ENCODE measurements at places on chromosomes 2 and 18.

GRCh38 chr2:6008726-6009125 is 316.5 kb downstream of the SOX11 start:
- no peak for DNase-seq

- DNase-seq, result no peak
Observed at GRCh38 chr2:216425008-216425787, 12.9 kb downstream of the SMARCAL1 start.

DNA sequence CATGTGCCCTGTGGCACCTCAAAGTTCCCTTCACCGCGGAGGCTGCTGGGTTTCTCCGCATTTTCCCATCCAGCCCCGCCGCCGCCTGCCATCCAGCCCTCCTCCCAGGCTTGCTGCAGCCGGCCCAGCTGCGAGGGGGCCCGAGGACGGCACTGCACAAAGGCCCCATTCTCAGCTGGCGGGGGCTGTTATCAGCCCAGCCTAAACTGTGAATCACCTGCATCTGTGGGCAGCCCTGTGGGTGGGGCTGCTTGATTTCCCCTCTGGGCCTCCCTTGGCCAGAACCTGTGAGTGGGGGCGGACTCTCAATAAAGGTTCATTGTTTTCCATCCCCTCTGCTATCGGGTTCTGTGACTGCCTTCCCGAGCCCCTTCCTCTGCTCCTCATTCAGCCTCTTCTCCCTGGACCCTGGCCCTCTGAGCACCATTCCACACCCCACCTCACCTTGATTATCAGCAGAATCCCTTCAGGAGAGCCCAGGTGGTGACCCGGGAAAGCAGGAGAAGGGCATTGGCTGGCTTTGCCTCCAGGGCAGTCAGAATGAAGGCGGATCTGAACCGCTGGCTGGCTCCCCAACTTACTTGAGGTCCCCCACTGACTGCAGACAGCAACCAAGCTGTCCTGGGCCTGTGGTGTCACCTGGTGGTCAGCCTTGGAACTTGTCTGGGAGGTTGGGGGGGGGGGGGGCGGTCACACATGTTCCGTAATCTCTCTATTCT is 204.5 kb downstream of the ZFP36L2 start:
- no peak for DNase-seq

DNA sequence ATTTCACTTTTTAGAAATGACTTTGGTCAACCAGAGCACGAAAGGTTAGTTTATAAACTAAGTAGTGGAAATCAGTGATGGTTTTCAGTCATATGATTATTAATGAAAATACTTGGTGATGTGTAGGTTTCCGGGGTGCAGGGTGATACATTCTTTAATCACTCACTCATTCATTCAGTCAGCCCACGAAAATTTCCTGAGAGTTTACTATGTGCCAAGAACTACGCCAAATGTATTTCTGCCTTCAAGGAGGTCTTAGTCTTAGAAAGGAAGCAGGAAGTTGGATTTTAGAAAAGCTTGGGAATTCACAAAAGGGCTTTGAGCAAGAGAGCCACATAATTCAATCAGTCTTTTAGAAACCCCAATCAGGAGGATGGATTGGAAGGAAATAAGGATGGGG is 543.6 kb downstream of the PLCL1 start:
- DNase-seq, result no peak

GRCh38 chr2:70261501-70261900 is 3.6 kb downstream of the PCYOX1 start:
- no peak for DNase-seq

GRCh38 chr18:13131283-13131682 is 87.3 kb upstream of the LDLRAD4 start:
- no peak for DNase-seq

GRCh38 chr18:32730620-32731091 is 42.2 kb downstream of the KLHL14 start:
- no peak for DNase-seq

All from stimulated activated effector memory CD8-positive, alpha-beta T cell treated with anti-CD3 and anti-CD28 coated beads, Interleukin-12 subunit alpha, Interleukin-12 subunit beta, amount 100 ng/mL, for 72 hours (primary cell).